ENCODE measurements at places on chromosomes 4 and X.

- no peak for DNase-seq
These were observed 9.2 kb downstream of the HNRNPH2 start for GRCh38 chrX:101417190-101417589.

GRCh38 chr4:2186133-2186864 lies 55.6 kb downstream of the HAUS3 start:
- no peak for DNase-seq

- DNase-seq = peak; percentile 17
These were observed 609 bp downstream of the REPS2 start for GRCh38 chrX:16946971-16947562.

DNA sequence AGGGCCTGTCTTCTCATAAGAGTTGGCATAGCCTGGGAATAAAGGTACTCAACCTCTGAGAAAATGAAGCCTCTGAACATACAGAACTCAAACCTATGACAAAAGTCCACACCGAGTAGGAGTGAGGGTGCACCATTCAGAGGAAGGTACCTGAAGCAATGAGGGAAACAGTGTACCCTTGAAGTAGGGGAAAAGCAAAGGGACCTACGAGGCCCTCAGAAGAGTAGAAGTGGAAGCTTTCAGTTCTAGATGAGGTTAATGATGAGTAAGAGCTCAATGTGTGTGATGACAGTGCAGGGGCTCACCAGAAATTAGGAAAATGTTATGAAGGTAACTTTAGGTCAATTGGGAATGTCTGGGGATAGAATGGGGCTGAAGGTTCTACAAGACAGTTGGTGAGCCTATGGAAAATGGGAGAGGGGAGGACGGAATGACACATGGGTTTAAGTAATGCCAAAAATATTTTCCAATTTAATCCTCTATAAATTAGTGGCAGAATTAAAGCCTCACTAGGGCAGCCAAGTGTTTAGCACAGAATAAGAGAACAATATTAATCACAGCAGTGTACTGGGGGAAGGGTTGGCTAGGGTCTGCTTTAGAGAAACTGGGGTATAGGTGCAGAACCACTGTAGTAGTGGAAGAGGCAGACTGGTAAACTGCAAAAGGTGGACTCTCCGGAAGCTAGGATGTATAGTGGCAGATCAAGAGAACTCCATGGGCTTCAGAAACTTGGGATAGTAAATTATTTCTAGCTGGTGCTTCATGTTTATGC lies 39.8 kb downstream of the RAB33A start:
- no peak for DNase-seq

GRCh38 chr4:71607780-71608677 lies 175.8 kb downstream of the GC start:
- no peak for DNase-seq

DNA sequence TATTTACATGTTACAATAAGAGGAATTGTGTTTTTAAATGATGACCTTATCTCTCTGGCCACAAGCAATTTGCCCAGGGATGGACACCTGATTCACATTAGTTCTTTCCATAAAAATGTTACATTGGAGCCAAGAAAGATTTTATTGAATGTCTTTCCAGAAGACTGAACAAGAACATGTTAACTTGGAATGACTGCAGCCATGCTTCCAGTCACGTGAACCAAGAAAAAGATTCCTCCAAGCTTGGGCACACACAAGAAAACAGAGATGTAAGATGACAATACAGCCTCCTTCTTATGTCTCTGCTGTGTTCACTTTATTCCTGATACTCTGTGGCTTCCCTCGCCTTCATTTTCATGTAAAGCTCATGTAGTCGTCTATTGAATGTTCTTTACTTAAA lies 737.6 kb downstream of the TRIML1 start:
- no peak for DNase-seq

- no peak for DNase-seq
These were observed 262.7 kb downstream of the TMA16 start for GRCh38 chr4:163757219-163757618.

GRCh38 chr4:1026115-1026514 lies 14.7 kb downstream of the FGFRL1 start:
- DNase-seq = peak; percentile 69

GRCh38 chrX:39953879-39954278 lies 143.9 kb downstream of the BCOR start:
- DNase-seq = no peak

DNA sequence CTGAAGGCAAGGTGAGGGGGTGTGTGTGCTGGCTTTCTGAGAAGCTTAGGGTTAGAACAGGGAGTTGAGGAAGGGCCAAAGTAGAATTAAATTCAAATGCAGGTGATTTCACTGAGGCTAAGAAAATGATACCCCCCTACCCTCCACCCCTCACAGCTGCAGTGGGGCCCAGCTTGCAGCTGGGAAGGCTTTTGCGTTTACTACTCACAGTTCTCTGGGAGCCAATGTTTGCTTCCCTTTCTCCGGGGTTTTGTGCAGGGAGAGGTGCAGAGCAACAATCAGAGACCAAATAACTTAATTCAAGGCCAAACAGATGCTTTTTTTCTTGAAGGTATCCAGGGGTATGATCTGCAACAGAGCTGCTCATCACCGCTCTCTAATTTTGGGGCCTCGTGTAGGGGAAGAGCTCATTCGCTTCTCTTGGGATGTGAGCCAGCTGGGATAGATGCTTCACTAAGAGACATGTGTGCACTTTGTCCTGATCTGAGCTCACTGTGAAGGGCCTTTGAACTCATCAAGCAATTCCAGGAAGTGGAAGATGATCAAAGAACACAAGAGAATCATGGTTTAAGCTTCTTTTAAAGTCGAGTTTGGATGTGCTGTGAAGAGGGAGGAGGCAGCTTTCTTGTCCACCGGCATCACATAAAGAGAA lies 122.7 kb upstream of the C1GALT1C1 start:
- no peak for DNase-seq

- no peak for DNase-seq
These were observed 61.0 kb upstream of the EXOC1L start for GRCh38 chr4:55758570-55758969.
